AG09309 (cell line): ENCODE measurements at places on chromosomes 3 and 15.

- DNase-seq, result no peak
Observed at GRCh38 chr15:72813345-72814004, 29.9 kb upstream of the ADPGK start.

GRCh38 chr15:76460871-76461270 is 124.3 kb downstream of the ISL2 start:
- peak; percentile 11 for DNase-seq

DNA sequence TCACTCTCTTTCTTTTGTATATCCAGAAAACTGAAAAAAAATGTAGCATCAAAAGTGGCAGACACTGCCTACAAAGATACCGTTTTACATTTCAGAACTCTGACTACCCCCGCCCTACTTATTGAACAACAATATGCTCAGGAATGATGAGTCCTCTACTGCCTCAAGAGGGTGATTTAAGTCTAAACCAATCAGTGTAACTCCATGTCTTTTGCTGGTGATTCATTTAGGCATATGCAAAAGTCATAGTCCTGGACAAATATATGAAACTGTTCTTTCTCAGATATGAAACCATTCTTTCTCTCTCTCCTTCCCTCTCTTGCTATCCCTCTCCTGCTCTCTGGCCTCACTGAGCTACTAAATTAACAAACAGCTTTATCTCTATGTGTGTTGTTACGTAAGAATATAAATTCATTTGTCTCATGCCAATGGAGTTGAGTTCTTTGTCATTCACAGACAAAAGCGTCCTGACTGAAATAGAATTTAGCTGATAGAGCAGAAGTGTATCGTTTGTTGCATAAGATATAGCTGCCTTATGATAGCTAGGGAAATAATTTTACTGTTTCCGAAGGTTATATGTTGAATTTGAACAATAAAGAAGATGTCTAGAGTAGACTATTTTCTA is 133.7 kb upstream of the OSTN start:
- no peak for DNase-seq

DNA sequence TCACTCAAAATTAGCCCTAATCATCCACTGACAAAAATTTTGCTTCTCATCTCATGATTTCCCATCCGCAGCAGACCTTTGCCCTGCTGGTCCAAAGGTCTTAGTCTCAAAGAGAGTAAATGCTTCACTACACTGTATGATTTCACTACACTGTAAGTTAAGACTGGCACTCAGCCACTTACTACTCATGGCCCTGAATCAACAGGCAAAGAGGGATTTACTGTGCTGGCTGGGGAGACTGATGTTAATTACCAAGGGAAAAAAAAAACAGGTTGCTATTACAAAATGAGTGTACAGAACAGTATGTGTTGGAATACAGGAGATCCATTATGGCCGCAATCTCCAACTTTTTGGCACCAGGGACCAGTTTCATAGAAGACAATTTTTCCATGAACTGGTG is 214.8 kb downstream of the ZMAT3 start:
- no peak for DNase-seq

DNA sequence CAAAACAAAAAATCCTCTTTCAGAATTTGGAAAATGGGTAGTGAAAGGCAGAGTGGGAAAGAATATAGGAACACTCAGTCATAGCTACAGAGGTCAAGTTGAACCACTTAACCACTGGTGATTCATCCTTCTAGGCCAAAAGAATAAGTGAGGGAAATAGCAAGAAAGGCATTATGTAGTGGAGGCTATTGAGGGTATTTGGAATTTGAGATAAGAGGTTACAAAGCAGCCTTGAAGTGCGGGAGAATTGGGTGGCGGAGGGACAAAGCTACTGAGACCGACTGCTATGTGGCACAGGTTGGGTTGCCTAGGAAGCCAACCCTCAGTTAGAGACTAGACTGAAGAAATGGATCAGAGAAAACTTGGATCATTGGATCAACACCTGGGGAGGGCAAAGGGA is 109.5 kb downstream of the SYNPR start:
- no peak for DNase-seq

DNA sequence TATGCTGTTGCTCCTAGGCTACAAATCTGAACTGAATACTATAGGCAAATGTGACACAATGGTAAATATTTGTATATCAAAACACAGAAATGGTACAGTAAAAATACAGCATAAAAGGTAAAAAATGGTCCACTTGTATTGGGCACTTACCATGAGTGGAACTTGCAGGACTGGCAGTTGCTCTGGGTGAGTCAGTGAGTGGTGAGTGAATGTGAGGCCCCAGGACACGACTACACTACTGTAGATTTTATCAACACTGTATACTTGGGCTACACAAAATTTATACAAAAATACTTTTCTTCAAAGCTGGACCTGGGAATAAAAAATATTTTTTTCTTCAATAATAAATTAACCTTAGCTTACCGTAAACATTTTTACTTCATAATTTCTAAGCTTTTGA is 41.6 kb upstream of the DUT start:
- no peak for DNase-seq

DNA sequence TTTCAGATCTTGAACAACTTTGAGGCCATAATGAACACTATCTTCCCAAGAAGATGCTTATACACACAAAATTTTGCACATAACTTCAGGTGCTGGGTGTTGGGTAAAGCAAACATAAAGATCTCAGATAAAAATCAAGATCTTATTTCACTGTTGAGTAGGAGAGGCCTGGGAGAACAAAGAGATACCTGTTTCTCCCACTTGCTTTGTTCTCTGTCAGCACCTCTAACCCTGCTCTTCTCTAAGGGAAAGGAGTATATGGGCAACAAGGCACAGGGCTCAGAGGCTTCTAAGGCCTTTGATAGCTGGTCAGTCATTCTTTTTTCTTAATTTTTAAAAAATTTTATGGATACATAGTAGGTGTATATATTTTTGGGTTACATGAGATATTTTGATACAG is 3.6 kb upstream of the GK5 start:
- no peak for DNase-seq

DNA sequence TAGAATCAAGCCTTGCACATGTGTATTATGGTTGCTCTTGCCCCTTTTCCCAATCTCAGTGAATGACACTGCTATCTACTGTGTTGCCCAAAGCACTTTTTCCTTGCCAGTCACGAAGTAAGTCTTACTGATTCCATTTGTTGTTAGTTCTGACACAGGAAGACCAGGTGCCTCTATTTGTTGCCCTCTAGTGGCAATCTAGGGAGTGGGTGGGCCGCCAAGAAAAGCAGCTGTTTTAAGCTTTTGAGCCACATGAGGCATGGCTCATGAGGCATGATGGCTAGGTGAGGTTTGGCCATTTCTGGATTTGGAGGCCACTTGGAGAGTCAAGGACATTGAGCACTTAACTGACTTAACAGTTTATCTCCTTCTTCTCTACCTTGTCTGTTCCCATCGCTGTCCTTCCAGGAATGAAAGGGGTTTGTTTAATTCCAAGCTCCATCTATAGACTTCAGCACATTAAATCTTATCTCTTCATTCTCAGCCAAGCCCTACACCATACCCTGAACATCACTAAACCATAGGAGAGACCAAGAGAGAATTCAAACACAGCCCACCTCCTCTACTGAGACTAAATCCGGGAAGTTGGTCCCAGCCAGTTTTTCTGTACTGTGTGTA is 103.1 kb downstream of the HCN4 start:
- DNase-seq, result no peak

GRCh38 chr3:65314269-65314668 is 626.5 kb upstream of the ADAMTS9 start:
- DNase-seq, result no peak

GRCh38 chr15:52717924-52718323 is 38.7 kb upstream of the ATOSA start:
- no peak for DNase-seq

DNA sequence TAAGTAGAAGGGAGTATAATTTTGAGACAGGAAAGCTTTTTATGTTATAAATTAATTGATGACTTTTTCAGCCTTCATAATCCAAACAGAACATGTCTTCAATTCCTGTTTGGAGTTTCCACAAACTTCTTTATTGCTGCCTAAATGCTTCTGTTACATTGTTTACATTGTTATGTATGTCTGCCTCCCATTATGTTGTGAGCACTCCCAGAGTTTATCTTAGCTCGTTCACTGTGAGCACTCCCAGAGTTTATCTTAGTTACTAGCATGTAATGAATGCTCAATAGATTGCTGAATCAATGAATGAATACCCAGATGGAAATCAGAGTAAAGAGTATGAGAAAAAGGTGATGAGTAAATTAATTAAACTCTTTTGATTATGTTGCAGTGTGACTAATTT is 1178.0 kb downstream of the ROBO1 start:
- no peak for DNase-seq

GRCh38 chr3:43330981-43331380 is 44.6 kb downstream of the SNRK start:
- DNase-seq, result no peak

DNA sequence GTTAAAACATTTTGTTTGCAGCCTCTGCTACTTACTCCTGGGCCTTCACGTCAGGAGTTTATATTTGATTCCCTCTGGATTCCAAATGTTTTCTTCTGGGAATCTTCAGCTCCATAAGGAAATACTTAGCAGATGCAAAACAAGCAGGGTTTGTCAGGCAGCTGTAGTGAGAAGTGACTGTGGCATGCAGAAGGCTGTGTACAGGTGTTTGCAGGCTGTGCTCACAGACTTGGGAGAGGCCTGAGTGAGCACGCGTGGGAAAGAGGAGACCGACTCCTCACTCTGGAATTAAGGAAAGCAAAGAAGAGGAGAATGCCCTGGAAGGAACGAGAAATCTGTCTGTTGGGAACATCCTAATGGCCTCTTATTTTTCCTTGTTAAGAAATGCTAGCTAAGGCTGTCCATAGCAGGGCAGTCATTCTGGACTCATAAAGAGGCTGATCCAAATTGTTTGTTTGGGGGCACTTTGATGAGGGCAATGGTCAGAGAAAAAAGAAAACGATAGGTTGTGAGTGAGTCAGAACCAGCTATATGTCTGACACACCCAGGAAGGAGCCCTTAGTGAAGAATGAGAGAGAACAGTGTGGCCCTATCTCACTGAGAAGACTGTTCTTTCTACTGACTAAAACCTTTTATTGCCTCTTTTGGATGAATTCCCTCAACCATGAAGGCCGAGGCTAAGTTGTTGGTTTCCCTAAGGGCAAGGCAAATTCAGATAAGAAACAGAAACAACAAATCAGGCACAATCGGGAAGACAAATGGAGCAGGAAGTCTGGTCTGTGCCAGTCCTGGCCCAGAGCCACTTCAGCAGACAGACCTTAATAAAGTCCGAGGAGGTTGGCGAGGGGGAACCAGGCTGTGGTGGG is 82.6 kb downstream of the TGFBR2 start:
- DNase-seq, result peak; percentile 37

- DNase-seq, result no peak
Observed at GRCh38 chr3:52248165-52248541, 2.6 kb downstream of the PPM1M start.

- no peak for DNase-seq
Observed at GRCh38 chr3:46731795-46732194, 14.1 kb upstream of the PRSS50 start.

DNA sequence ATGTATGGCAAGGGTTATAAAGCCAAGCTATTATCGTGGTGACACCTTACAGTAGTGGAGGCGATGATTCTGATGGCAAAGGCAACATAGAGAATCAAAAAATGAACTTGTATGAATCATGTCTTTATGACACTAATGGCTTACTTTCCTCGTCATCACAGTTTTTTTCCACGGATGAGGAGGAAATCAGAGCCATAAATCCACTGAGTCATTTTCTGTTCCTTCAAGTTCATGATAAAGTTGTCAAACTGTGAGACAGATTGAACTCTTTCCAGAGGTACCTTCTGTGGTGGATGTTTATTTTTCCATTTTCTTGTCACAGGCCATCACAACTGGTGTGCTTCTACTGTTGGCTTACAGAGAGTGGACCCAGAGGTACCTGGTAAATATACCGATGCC is 8.5 kb downstream of the TMEM212 start:
- DNase-seq, result no peak

- peak; percentile 1 for DNase-seq
Observed at GRCh38 chr15:76057332-76058000, 2.3 kb upstream of the TMEM266 start.

GRCh38 chr3:179961071-179961702 is 75.5 kb downstream of the PEX5L start:
- DNase-seq, result no peak
